Stimulated activated CD8-positive, alpha-beta memory T cell treated with anti-CD3 and anti-CD28 coated beads, Interleukin-4, amount 100 ng/mL, for 1 hour (primary cell): ENCODE measurements at places on chromosomes 13 and 19.
A peak's percentile ranks its signal among the peaks of the same experiment; 100 is the strongest.

- DNase-seq: peak; percentile 75
Measured at GRCh38 chr19:12140545-12141404, 625 bp upstream of the ZNF20 start.

- DNase-seq: no peak
Measured at GRCh38 chr13:101567841-101568240, 115.4 kb downstream of the ITGBL1 start.

DNA sequence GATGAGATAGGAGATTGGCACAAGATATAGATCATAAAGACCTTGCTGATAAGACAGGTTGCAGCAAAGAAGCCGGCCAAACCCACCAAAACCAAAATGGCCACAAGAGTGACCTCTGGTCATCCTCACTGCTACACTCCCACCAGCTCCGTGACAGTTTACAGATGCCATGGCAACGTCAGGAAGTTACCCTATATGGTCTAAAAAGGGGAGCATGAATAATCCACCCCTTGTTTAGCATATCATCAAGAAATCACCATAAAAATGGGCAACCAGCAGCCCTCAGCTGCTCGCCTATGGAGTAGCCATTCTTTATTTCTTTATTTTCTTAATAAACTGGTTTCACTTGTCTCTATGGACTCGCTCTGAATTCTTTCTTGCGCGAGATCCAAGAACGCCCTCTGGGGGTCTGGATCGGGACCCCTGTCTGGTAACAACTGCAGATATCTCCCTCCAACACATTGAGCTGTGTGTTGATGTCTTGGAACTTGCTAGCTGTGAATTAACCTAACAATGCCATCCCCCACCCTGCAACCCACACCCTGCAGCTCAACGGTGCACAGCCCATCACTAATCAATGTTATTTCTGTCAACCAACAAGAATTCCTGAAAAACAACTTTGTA lies 27.1 kb upstream of the GRTP1 start:
- no peak for DNase-seq

DNA sequence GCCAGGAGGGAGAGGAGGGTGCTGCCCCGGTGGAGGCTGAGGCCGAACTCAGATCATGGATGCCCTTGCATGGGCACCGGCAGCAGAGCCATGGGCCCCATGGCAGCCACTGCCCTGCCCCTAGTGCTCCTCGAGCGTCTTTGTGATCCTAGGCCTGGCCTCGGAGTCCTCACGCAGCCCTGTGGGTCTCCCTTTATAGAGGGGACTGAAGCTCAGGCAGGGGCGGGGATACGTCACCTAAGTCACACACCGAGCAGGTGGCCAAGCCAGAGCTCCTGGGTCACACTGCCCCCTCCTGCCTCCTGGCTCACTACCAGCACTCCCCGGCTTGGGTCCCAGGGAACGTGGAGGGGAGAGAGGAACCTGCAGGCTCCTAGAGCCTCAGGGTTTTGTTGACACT lies 28.7 kb downstream of the DHX34 start:
- no peak for DNase-seq
